Spleen (tissue), 13 donors: ENCODE measurements at places on chromosomes 16 and 17. TPM values are rescaled to one million over a fixed set of nuclear protein-coding genes. Genes with fewer than 3 reads are reported as not detected.

DNA sequence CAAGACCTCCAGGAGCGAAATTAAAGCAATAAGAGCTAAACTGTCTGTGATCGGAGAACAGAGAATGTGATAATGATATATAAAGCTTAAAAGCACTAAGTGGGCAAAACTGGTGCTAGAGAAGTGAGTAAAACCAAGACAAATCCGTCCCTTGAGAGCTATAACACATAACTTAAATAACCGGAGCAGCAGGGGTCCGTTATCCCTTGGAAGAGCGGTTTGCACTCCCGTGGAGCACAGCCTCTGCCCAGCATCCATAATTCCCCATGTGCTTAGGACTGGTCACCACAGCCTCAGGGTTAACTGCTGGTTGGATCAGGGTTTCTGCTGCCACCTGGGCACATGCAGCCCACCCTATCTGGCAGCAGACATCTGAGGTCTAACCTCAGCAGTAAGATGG is 489.0 kb downstream of the NPIPA7 start:
- no peak overlapping the region for H3K4me3 ChIP-seq
- H3K27ac ChIP-seq, result no peak overlapping the region
- H3K27me3 ChIP-seq, result no peaks in the 10 kb centered on the region
- no peak for DNase-seq
- H3K4me1 ChIP-seq, result no peaks in the 10 kb centered on the region

DNA sequence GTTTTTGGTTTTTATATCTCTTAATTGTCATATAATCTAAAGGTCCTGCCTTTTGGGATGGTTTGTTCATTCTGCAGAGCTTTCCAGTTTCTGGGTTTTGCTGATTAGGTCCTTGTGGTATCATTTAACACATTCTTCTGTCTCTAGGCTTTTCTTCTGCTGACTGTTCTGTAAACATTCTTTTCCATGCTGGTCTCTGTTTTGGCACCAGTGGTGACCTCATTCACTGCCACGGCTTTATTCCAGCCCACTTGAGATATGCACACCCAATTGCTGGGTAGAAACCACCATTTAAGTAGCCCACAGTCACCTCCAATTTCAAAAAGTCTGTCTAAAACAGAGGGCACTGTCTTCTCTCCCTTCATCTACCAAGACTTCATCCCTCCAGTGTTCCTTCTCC is 31.1 kb upstream of the COX10 start:
- DNase-seq, result no peak
- no peaks in the 10 kb centered on the region for H3K36me3 ChIP-seq
- H3K4me3 ChIP-seq, result no peak overlapping the region
- no peaks in the 10 kb centered on the region for H3K27me3 ChIP-seq
- no peaks in the 10 kb centered on the region for H3K4me1 ChIP-seq

DNA sequence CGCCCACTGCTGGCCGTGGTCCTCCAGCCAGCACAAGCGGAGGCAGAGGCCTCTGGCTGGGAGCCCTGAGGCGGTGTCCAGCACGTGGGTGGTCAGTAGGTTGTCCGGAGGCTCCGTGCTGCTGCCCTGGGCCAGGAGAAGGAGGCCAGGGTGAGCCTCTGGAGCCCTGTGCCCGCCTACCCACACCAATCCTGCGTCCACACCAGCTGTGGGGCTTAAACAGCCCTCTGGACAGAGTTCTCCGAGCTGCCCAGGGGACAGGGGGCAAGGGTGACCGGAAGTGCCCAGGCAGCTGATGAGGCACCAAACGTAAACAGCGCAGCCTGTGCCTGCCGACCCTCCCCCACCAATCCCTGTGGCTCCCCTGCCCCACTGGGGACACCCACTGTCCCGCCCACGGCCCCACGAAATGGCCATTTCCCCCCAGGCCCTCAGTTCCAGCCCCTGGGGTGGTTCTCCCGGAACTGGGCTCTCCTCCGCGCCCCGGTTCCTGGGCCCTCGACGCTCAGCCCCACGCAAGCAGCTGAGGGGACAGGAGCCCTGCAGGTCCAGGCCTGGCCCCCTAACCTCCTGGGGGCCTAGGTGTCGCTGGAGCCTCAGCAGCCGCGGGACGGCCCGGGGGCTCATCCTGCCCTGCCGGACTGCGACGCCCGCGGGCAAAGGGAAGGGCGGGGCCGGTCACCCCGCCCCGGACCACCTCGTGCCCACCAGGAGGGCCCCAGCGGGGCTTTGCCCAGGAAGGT is 27.9 kb upstream of the DBNDD1 start:
- peaks cover 25% of the 10 kb centered on the region for H3K27me3 ChIP-seq
- DNase-seq, result no peak
- H3K4me1 ChIP-seq, result peaks cover 11% of the 10 kb centered on the region
- peak overlapping the region; percentile 61 for H3K4me3 ChIP-seq
- no peaks in the 10 kb centered on the region for H3K36me3 ChIP-seq
- H3K27ac ChIP-seq, result no peak overlapping the region

- peak; percentile 24 for DNase-seq
- H3K4me1 ChIP-seq, result no peaks in the 10 kb centered on the region
- H3K27me3 ChIP-seq, result no peaks in the 10 kb centered on the region
- no peaks in the 10 kb centered on the region for H3K36me3 ChIP-seq
- H3K4me3 ChIP-seq, result no peak overlapping the region
Observed at GRCh38 chr16:46871597-46871996, 12.6 kb upstream of the GPT2 start.

DNA sequence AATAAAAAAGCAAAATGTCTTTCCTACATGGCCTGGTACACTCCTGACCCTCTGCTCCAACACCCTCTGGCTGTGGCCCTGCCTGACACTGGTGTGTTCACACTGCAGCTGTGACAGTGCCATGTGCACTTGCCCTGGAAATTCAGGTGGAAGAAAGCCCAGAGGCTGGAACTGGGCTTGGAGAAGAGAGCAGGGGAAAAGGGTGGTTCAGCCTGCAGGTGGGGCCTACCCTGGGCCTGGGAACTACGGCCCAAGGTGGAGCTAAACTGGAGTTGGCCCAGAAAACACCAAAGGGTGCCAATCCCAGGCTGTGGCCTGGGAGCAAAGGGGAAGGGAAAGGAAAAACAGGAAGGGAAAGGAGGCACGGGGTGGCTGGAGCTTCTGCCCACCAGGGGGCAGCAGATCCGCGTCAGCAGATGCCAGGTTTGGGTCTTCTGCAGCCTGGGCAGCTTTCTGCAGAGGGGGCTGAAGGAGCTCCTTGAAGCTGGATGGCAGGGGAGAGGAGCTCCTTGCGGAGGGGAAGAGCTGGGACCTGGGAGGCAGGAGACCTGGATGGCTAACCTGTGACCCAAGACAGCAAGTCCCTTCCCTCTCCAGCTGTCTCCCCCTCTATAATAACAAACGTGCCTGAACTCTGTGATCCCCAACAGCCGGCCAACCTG is 15.4 kb upstream of the CTCF start:
- peaks cover 89% of the 10 kb centered on the region for H3K36me3 ChIP-seq
- H3K4me3 ChIP-seq, result no peak overlapping the region
- peak overlapping the region; percentile 48 for H3K27ac ChIP-seq
- H3K27me3 ChIP-seq, result no peaks in the 10 kb centered on the region

- peak overlapping the region; percentile 33 for H3K27ac ChIP-seq
- no peaks in the 10 kb centered on the region for H3K36me3 ChIP-seq
- H3K4me1 ChIP-seq, result no peaks in the 10 kb centered on the region
- H3K27me3 ChIP-seq, result no peaks in the 10 kb centered on the region
- H3K4me3 ChIP-seq, result no peak overlapping the region
Observed at GRCh38 chr16:88558457-88559442, 11.5 kb upstream of the ZC3H18 start.

DNA sequence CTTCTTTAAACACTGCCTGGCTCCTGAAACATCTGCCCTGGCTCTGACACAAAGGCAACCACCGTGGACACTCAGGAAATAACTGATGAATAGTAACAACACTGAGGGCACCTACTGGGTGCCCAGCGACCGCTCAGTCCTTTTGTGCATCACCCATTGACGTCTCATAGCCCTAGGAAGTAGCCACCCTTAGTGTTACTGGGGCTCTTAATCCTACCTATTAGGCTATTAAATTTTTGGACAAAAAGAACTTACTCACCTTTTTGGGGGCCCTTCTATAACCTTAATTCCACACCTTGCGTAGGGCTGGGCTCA is 11.7 kb downstream of the PPL start:
- no peak overlapping the region for H3K4me3 ChIP-seq
- H3K27me3 ChIP-seq, result no peaks in the 10 kb centered on the region
- H3K36me3 ChIP-seq, result no peaks in the 10 kb centered on the region
- no peak overlapping the region for H3K27ac ChIP-seq
- no peaks in the 10 kb centered on the region for H3K4me1 ChIP-seq

GRCh38 chr16:54324716-54325115 is 38.1 kb upstream of the IRX3 start:
- H3K36me3 ChIP-seq, result no peaks in the 10 kb centered on the region
- no peaks in the 10 kb centered on the region for H3K4me1 ChIP-seq
- no peak for DNase-seq
- H3K27me3 ChIP-seq, result no peaks in the 10 kb centered on the region

GRCh38 chr17:28947639-28948038 is 3.7 kb downstream of the PHF12 start:
- no peaks in the 10 kb centered on the region for H3K36me3 ChIP-seq
- no peak for DNase-seq
- H3K27me3 ChIP-seq, result no peaks in the 10 kb centered on the region
- H3K27ac ChIP-seq, result peak overlapping the region; percentile 100
- H3K4me3 ChIP-seq, result peak overlapping the region; percentile 98

The NPIPA5 gene
- total RNA-seq, result 13.9 TPM

DNA sequence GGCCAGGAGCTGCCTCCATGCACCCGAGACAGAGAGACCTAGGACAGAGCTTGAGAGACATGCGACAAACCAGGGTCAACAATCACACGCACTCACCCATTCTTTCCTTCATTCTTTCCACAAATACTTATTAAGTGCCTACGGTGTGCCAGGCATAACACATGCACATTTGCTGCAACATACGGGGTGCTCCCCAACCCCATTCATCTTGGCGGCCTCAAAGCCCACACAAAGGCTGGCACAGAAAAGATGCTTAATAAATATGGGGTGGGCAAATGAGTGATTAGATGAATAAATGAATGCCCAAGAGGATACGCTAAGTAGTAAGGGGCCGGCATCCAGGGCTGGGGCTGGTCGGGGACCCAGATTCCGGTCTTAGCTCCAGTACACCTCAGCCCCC is 117.9 kb downstream of the ZNF423 start:
- H3K27ac ChIP-seq, result no peak overlapping the region
- no peak overlapping the region for H3K4me3 ChIP-seq
- no peak for DNase-seq

The VPS35 gene
- total RNA-seq, result 68.1 TPM

- H3K27me3 ChIP-seq, result peaks cover 2% of the 10 kb centered on the region
- no peak overlapping the region for H3K27ac ChIP-seq
- DNase-seq, result no peak
- H3K4me3 ChIP-seq, result no peak overlapping the region
- H3K36me3 ChIP-seq, result no peaks in the 10 kb centered on the region
Observed at GRCh38 chr17:41456204-41456603, 11.0 kb downstream of the KRT32 start.

The QPRT gene
- total RNA-seq, result 37.2 TPM

GRCh38 chr17:72998343-72998742 is 94.1 kb downstream of the SLC39A11 start:
- no peak overlapping the region for H3K27ac ChIP-seq
- H3K4me1 ChIP-seq, result no peaks in the 10 kb centered on the region
- no peaks in the 10 kb centered on the region for H3K36me3 ChIP-seq
- DNase-seq, result no peak
- no peak overlapping the region for H3K4me3 ChIP-seq
- H3K27me3 ChIP-seq, result no peaks in the 10 kb centered on the region

The LRRC75A gene
- 16.6 TPM for total RNA-seq

The FOXN1 gene
- total RNA-seq, result not detected

DNA sequence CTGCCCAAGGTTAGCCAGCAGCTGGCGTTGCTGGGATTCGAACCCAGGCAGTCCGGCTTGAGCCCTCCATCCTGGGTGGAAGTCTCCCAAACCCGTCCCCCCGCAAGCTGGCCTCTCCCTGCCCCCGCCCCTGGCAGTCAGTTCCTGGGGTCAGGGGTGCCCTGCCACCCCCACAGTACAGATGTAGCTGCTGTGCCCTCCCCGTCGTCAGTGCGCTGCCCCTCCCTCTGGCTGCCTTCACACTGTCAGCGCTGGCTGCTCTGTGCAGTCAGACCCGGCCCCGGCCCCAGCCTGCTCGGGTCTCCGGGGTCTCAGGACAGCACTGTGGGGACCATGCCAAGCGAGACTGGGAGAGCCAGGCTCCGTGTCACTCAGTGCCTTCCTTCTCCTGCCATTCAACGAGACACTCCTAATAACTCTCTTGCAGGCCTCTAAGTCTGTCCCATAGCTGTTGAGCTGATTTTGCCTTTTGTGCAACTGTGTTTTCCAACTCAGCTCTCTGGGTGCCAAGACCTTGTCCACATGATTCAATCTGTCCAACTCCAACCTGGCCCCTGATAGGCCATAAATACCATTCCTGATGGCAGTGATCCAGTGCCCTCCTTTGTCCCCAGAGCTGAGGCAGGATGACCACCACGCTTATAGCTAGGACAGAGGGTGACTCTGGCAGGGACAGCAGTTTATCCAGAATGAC is 55.5 kb upstream of the IL34 start:
- peaks cover 95% of the 10 kb centered on the region for H3K4me1 ChIP-seq
- peak overlapping the region; percentile 15 for H3K4me3 ChIP-seq

- peaks cover 78% of the 10 kb centered on the region for H3K4me1 ChIP-seq
- no peak for DNase-seq
Observed at GRCh38 chr17:27239046-27239445, 54.9 kb upstream of the WSB1 start.

DNA sequence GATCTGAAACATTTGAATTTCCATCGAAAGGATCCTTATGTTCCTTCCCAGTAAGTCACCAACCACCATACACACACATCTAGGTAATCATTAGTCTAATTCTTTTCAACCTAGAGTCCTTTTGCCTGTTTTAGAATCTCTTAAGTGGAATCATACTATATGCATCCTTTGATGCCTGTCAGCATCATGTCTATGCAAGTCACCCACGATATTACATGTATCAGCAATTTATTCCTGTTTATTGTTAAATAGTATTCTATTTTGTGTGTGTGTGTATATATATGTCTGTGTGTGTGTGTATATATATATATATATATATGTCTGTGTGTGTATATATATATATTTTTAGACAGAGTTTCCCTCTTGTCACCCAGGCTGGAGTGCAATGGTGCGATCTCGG is 78.9 kb upstream of the RPH3AL start:
- no peaks in the 10 kb centered on the region for H3K4me1 ChIP-seq
- H3K36me3 ChIP-seq, result no peaks in the 10 kb centered on the region
- H3K27me3 ChIP-seq, result no peaks in the 10 kb centered on the region
- H3K27ac ChIP-seq, result no peak overlapping the region
- no peak for DNase-seq
- no peak overlapping the region for H3K4me3 ChIP-seq
